ENCODE measurements at places on chromosomes 2 and 18.

DNA sequence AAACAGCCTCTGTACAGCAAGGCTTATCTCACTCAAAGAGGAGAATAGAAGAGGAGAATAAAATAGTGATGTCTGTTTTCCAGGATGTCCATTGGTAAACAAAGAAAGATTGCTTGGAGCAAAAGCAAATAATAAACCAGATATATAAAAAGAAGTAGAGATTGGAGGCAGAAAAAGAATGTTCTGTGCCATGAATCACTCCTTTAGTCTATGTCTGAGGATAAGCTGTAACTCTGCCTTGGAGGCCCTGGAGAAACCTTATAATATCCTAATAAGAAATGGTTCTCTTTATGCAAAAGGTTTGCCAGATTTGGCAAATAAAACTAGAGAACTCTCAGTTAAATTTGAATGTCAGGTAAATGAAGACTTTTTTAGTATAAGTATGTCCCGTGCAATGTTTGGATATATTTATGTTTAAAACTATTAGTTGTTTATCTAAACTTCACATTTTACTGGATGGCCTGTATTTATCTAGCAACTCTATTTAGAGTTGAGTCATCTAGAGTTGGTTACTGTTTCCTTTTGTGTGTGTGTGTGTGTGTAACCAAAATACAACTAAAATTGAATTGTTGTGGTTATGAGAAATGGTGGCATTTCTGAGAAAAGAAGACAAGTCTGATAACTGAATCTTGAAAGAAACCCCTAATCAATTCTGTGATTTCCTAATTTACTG lies 510.3 kb upstream of the SETBP1 start:
- DNase-seq: no peak

DNA sequence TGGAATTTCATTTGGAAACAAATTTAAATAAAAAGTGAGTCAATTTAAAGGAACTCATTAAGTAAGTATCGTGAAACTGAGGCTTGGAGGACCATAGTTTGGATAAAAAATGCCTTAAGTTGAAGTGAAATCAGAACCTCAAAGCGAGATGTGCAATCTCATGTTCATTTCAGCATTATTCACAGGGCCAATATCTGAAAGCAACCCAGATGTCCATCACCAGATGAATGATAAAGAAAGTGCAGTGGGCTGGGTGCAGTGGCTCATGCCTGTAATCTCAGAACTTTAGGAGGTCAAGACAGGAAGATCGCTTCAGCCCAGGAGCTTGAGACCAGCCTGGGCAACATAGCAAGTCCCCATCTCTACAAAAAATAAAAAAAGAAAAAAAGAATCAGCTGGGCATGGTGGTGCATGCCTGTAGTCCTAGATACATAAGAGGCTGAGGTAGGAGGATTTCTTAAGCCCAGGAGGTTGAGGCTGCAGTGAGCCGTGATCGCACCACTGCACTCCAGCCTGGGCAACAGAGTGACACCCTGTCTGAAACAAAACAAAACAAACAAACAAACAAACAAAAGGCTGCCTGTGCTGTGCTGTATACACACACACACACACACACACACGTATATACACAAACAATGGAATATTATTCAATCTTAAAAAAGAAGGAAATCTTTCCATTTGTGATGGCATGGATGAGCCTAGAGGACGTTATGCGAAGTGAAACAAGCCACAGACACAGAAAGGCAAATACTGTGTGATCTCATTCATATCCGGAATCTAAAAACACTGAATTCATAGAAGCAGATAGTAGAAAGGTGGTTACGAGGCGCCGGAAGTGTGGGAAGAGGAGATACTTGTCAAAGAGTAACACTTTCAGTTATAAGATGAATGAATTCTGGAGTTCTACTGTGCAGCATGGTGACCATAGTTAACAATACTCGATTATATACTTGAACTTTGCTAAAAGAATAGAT lies 14.5 kb downstream of the SH3RF3 start:
- DNase-seq: no peak

- DNase-seq: no peak
Observed at GRCh38 chr2:9473308-9473984, 905 bp upstream of the IAH1 start.

DNA sequence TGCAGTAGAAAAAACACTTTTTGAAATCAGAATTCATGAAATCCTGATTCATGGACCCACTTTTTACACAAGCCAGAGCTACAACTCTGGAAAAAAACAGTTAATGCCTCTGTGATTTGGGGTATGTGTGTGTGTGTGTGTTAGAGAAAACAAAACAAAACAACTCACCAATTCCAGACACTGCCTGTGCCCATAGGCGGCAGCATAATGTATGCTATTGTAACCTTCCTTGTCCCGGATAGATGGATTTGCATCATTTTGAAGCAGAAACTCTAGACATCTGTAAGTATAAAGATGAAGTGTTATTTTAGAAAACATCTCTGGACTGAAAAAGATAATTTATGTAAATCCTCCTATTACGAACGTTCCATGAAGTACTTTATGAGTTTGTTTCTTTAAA lies 152.0 kb upstream of the PGAP1 start:
- DNase-seq: no peak

- DNase-seq: no peak
Observed at GRCh38 chr2:74985978-74986609, 27.7 kb downstream of the POLE4 start.

DNA sequence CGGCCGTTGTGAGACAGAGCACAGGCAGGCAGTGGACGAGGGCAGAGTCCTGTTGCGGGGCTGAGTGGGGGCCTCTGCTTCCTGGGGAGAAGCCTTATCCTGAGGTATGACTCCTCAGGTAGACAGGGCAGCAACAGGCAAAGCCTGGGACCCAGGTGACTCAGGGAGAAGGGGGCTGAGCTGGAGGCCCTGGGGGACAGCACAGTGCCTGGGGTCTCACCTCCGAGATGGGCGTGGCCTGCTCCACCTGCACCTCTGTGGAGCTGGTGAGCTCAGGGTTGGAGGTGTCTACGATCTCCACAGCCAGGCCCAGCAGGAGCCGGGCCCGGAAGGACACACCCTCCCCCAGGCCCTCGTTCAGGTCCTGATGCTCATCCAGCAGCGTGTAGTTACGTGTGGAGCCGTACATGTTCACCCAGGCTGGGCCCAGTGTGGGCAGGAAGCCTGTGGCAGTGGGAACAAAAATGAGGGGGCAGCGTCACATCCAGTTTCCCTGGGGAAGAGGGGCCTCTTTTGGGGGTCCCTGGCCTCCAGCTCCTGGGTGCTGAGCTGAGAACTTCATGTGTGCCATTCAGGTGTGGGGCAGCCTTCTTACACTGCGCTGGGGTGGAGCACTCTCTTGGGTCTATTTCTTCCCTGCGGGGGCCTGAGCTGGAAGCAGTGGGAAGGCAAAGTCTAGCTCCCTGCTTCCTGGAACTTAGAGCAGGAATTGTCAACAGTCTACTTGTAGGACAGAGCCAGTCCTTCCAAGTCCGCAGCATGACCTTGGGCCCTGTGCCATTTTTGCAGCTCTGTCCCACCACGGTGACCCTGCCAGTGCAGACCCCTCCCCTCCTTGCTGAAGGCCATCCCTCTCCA lies 2.9 kb upstream of the OTOF start:
- DNase-seq: no peak

DNA sequence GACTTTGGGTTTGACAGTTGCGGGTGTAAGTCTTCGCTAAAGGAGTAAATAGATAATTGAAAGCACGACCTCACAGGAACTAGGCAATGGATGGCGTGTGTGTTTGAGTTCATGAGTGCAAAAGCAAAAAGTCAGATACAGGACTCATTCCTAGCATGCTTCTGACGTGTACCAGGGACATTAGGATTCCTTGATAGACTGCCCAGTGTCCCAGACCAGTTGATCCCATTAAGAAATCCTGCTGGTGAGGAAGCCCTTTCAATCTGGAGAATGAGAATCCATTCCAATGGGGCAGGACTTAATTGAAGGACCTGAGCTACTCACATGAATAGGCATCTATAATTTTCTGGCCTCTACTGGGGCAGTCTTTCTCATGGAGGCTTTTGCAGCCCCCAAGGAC lies 235.4 kb downstream of the RAD51AP2 start:
- no peak for DNase-seq

- no peak for DNase-seq
Observed at GRCh38 chr18:62585274-62586150, 62.7 kb downstream of the ZCCHC2 start.

- DNase-seq: no peak
Observed at GRCh38 chr2:96437512-96437911, 67.6 kb downstream of the NEURL3 start.
